ENCODE measurements at places on chromosomes 3 and 15.

- DNase-seq, result no peak
Observed at GRCh38 chr15:73212424-73212823, 156.3 kb downstream of the HCN4 start.

DNA sequence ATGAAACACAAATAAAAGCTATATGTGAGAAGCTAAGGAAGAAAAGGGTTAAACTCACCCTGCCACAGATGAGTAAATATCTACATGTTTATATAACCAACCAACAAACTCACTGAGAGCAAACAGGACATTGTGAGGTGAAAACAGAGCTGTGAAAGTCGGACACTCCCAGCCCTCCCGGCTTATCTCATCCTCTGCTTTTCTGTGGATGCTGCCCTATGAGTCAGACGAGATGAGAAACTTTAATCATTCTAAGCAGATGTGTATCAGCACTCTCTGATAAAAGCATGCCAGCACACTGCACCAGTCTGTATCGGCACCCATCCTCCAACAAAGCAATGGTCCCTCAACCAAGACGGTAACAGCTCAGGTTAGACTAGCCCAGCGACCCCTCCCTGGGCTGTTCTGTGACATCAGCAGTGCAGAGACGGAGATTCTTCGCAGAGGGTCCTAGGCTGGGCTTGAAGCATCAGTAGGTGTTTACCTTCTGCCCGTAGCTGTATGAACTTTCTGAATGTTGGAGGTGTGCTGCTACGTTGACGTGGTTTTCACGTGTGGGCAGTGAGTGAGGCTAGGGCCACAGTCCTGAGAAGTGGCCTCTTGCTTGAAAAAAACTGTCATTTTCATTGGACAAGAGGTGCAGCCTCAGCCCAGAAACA, 119.8 kb upstream of the ALDH1A3 start:
- DNase-seq, result no peak

DNA sequence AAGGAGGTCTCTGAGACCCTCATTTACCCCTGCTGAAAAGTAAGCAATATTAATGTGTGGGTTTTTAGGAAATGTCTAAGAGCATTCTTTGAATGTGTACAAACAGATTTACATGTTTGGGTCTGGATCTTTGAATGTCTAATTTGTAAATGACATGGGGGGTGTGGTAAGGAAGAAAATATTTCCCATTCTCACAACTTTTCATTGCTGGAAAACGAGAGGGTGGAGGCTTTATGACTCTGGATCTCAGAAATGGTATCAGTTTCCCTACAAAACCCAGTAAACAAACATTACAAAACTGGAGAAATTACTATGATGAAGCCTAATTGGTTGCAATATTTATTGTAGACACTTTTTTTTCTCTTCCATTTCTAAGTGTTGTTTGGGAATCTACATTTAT, 98.1 kb upstream of the FOXB1 start:
- no peak for DNase-seq

DNA sequence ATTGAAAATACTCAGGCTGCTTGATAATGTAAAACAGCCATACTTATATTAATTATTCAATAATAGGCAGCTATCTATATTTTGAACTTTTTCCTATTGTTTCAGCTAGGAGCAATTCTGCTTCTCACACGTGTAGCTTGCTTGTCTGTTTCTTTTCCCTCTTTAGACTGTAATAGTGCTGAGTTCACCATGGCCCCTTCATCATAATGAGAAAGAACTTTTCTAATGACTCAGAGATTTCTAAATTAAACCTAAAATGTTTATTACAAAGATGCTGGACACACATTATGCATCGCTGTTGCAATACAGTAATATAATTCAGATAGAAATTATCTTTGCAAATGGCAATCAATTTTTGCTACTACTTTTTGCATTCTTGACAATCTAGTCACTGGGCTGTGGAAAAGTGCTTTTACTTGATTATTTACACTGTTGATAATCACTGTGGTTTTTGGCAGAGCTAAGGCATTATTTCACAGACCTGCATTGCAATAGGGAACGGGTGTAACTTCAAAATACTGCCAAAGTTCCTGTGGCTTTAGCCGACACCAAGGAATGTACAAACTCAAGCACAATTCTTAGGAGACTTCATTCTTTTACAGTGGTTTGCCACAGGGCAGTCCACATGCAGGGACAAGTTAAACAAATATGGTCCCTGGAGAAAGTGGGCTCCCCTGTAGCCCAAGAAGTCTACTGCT, 281.0 kb upstream of the TBL1XR1 start:
- DNase-seq, result no peak

DNA sequence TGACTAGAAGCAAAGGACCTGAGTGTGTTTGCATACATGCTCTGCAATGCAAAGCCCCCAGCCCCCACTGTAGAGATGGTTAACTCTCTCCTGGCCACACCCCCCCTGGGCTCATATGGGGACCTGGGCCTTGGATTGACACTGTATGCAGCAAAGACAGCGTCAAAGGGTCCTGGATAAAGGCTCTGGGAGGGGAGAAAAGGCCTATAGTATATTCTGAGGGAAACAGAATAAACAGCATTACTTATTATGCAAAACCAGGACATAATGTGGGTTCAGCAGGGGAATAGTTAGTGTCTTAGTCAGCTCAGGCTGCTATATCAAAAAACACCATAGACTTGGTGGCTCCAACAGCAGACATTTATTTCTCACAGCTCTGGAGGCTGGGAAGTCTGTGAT, 158.7 kb downstream of the APBA2 start:
- DNase-seq, result no peak

- DNase-seq, result no peak
Observed at GRCh38 chr3:154786724-154787123, 293.4 kb upstream of the MME start.

- DNase-seq, result no peak
Observed at GRCh38 chr3:102511639-102512038, 76.8 kb downstream of the ZPLD1 start.

GRCh38 chr3:184242297-184242685, 6.5 kb downstream of the ALG3 start:
- no peak for DNase-seq

- DNase-seq, result no peak
Observed at GRCh38 chr15:83769411-83769999, 115.6 kb downstream of the ADAMTSL3 start.

DNA sequence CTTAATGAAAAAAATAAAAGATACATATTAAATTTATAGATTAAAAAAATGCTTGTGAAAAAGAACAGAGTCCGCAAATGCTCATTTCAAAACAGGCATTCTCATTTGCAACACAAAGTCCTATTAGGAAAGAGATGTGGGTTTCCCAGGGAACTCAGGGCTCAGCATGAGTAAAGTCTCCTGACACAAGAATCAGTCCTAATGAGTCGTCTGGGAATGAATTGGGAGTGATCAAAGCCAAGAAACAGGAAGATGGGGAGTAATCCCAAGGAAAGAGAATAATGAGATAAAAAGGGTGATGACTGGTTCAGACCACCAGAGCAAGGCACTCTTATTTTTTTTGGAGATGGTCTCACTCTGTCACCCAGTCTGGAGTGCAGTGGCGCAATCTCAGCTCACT, 443.7 kb downstream of the NR2F2 start:
- DNase-seq, result no peak

DNA sequence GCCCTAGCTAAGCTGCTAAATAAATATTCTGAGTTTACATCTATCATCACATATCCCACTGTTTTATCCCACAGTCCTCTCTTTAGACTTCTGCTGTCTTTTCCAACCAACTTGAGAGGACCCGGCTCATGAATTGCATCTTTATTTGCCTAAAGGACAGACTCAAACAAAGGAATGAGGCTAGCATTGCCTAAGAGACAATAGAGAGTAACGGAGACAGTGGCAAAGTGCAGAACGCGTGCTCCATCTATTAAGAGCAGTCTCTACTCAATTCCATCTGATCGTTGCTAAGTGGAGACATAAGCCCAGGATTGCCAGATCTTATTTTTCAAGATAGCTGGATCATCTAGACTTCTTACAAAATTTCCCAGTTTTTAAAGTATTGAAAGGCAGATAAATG, 2.3 kb downstream of the ADAMTSL3 start:
- no peak for DNase-seq

DNA sequence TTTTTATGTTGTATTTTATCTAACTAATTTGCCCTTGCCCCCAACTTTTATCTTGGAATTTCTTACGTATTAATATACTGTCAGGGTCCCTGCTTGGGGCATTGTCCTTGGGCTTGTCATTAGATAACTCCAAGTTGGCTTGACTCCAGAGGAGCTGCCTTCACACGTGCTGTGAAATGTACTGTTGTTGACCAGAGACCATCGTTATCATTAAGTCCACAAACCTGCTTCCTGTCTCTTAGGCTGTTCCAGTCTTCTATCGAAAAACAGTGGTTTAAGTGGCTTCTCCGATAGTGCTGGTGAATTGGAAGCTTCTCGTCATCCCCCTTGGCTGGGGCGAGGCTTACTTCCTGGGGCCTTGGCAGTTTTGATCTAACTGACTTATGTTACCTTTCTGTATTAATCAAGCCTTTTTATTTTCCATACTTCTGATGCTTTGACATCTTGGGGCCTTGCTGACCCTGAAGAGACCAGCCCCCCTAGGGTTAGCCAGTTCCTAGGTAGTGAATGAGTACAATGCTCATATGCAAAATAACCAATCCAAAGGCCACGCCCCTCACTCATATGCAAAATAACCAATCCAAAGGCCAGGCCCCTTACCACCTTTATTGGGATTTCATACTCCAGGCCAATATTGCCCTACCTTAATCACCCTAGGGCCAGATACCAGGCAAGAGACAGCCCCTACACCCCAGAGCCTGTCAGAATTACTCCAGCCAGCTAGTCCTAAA, 164.5 kb downstream of the IGF1R start:
- no peak for DNase-seq

GRCh38 chr3:65531499-65531898, 507.2 kb downstream of the MAGI1 start:
- DNase-seq, result no peak

GRCh38 chr3:177446165-177446601, 248.9 kb upstream of the TBL1XR1 start:
- no peak for DNase-seq

DNA sequence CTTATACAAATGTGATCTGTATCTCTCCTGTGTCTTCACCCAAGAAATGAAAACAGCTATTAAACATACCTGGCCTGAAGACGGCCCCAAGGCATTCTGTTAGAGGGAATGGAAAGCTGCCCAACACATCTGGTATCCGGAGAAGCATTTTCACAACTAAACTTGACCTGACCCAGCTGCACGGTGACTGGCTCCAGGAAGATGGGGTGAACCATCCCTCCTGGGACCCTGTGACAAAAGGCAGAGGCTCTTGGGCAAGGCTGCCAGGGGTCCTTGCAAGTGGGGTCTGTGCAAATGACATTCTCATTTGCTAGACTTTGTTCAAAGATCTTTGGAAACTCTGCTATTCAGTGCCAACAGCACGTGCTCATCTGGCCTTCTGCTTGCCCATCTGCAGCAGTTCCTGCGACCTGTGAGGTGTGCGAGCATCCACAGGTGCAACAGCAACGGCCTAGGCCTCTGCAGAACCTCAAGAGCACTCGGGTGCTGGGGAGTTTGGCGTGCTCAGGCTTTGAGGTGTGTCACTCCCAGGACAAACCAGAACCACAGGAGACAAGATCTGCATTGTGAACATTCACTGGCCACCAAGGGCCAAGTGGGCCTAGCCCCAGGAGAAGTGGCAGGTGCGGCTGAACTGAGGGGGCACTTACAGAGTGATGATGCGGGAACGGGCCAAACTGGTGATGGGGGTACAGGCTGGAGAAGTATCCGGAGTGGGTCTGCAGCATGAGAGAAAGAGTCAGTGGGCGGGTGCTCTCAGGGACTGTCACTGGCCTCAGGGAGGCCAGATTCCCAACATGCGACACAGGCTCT, 71.8 kb downstream of the SENP2 start:
- DNase-seq, result no peak

DNA sequence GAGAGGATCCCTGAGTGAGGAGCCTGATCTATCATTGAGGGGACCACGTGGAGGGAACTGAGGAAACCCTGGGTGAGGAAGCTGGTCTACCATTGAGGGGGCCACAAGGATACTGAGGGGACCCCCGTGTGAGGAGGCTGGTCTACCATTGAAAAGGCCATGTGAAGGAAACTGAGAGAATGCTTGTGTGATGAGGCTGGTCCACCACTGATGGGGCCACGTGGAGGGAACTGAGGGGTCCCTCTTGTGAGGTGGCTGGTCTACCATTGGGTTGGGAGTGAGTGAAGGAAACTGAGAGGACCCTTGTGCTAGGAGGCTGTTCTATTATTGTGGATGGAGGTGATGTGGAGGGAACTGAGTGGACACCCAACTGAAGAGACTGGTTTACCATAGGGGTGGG, 161.3 kb downstream of the FBLN2 start:
- DNase-seq, result no peak

All from dorsolateral prefrontal cortex (tissue), 122 donors.